Smooth muscle cell of bladder (primary cell): ENCODE measurements at places on chromosomes 2 and 18. TPM values are rescaled to one million over a fixed set of nuclear protein-coding genes. Genes with fewer than 3 reads are reported as not detected.

The TUBB8B gene
- not detected in 2 replicates for total RNA-seq

The INO80B gene
- 14.9 and 16.4 TPM in 2 replicates for total RNA-seq

The ST6GAL2 gene
- total RNA-seq: under 0.01 and 1.1 TPM in 2 replicates

The LIMS4 gene
- 1.1 TPM in 2 replicates for total RNA-seq

The RPRM gene
- total RNA-seq: not detected in 2 replicates

The FZD7 gene
- 68.4 and 109 TPM in 2 replicates for total RNA-seq

The ANKRD30BL gene
- total RNA-seq: not detected in 2 replicates

The RIT2 gene
- total RNA-seq: not detected in 2 replicates

The CD207 gene
- not detected in 2 replicates for total RNA-seq

The CD8B2 gene
- total RNA-seq: not detected in 2 replicates
